ENCODE measurements at places on chromosomes 12 and 14.

GRCh38 chr12:6494258-6494743 lies 399 bp downstream of the NCAPD2 start:
- DNase-seq = no peak

GRCh38 chr12:47014474-47014873 lies 64.9 kb upstream of the PCED1B start:
- DNase-seq = no peak

- no peak for DNase-seq
Measured at GRCh38 chr14:22232486-22232885, 356.5 kb downstream of the DAD1 start.

- no peak for DNase-seq
Measured at GRCh38 chr12:52708010-52708409, 4.7 kb upstream of the KRT77 start.

DNA sequence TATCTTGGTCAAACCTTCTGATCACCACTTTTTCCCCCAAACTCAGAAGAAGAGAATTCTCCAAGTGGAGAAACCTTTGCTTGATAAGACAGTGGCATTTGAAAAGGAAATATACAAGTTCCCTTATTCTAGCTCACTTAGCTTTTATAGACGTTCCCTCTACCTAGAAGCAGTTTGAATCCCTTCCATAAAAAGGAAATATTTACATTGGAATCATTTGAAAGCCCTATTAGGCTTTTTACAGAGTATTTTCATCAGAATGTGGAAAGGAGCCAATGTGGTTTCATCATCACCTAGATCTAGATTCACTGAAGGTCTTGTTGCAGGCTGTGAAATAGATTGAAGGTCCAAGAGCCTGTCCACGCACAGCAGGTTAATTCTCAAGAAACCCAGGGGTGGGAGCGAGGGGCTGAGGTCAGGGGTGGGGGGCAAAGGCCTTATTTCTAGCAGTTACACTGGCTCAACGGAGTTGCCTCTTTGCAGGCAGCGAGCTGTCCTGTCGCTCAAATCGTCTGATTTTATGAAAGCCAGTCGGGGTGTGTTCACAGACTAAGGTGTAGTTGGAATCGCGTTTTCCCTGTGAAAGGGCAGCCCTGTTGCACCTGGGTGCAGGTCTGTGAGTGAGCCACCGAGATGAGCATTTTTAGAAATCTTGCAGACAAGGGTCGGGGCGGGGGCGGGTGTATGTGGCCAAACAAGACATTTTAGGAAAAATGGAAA lies 45.6 kb downstream of the AACS start:
- no peak for DNase-seq

GRCh38 chr14:85024931-85025330 lies 505.0 kb upstream of the FLRT2 start:
- DNase-seq = no peak

DNA sequence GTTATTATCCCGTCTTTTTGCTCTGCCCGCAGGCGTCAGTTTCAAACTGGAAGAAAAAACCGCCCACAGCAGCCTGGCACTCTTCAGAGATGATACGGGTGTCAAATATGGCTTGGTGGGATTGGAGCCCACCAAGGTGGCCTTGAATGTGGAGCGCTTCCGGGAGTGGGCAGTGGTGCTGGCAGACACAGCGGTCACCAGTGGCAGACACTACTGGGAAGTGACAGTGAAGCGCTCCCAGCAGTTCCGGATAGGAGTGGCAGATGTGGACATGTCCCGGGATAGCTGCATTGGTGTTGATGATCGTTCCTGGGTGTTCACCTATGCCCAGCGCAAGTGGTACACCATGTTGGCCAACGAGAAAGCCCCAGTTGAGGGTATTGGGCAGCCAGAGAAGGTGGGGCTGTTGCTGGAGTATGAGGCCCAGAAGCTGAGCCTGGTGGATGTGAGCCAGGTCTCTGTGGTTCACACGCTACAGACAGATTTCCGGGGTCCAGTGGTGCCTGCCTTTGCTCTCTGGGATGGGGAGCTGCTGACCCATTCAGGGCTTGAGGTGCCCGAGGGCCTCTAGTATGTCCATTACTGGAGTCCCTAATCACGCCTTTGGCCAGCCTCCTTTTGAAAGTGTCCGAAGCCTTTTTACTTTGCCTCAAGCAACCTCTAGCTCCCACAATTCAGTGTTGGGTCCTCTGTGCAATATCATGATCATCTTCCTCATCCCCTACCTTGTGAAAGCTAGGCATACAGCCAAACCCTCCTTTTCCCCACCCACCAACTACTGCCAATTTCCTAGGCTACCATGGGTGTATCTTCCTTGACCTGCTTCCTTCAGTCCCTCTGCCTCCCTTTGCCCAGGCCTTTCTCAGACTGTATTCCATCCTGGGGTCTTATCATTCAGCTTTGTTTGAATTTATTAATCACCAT lies 891 bp downstream of the SPRYD4 start:
- no peak for DNase-seq

DNA sequence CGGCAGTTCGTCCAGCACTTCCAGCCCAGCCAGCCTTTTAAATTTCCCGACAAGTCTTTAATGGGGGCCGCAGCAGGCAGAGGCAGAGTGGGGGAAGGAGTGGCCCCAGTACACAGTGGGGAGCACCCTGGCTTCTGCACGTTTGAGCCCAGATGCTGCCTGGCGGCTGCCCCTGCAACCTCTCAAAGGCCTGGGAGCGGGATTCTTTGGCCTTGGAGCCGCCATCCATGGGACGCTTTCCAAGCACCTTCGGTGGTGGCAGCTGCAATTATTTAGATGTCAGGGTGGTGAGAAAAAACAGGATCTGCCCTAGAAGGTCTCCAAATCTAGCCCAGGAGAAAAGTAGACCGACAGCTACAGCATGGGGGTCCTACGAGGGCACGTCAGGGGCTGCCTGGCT lies 46.0 kb downstream of the FAM222A start:
- DNase-seq = no peak

GRCh38 chr14:69694730-69695281 lies 72.1 kb upstream of the SRSF5 start:
- no peak for DNase-seq

GRCh38 chr12:122081083-122081696 lies 2.6 kb downstream of the MLXIP start:
- DNase-seq = no peak

DNA sequence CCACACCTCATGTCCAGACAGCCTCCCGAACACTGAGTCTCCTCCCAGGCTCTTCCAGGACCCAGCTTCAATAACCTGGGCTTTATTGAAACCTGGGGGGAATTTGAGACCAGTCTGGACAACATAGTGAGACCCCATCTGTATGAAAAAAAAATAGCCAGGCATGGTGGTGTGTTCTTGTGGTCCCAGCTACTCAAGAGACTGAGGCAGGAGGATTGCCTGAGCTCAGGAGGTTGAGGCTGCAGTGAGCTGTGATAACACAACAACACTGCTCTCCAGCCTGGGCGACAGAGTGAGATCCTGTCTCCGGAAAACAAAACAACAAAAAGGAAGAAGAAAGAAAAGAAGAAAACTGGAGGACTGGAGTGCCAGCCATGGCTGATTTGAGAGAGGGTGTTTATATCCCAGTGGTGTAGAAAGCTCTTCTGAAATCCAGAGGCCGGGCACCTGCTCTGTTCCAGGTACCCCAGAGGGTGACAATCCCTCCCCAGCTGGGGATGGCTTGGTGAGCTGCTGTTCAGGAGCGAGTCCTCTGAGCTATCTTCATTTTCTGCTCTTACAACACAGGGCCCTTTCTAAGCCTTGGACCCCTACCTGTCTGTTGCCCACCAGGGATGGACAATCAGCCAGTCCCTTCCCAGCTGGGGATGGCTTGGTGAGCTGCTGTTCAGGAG lies 6.0 kb upstream of the PGF start:
- no peak for DNase-seq

- DNase-seq = no peak
Measured at GRCh38 chr12:16324772-16325171, 22.7 kb upstream of the MGST1 start.

DNA sequence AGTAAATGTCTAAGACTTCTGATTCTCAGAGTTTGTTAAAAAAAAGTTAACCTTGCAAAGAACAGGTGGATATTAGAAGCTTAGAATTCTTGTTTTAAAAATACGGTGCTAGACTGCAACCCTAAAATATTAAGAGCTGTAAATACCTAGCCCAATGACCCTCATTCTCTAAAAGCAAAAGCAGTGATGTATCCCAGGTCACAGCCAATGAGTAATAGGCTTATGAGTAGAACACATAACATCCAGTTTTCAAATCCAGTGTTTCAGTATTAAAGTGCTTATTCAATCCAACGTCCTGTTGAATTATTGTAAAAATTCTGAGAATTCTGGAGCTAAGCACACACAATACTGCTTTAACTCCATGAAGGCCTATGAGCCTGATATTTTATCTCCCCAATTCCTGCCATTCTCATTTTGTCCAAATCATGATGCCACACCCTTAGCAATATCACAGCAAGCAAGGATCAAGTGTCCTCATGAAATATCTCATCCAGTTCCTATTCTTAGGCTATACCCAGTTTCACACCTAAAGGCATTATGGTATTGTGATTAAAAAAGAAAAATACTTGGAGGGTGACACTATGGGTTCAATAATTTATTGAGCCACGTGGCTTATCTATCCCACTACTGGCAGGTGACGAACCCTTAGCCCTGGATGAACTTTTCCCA lies 15.3 kb upstream of the ARID4A start:
- no peak for DNase-seq

- DNase-seq = no peak
Measured at GRCh38 chr12:23655112-23655511, 294.4 kb downstream of the SOX5 start.

DNA sequence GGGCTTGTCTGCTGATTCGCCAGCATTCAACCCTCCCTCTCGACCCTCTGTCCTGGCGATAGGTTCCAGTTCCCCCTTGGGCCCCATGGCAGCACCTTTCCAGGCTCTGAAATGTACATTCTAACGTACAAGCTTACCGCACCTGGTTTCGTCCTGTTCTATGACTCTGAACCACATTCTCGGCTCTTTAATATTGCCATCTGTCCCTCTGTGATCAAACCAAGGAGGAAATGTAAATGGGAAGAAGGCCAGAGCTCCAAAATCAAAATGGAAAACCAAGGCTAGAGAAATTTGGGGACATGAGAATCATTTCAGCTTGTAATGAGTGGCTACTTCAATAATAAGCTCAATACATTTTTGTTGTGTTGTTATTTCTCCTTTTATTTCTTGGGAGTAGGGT lies 117.2 kb downstream of the TTC7B start:
- DNase-seq = no peak

DNA sequence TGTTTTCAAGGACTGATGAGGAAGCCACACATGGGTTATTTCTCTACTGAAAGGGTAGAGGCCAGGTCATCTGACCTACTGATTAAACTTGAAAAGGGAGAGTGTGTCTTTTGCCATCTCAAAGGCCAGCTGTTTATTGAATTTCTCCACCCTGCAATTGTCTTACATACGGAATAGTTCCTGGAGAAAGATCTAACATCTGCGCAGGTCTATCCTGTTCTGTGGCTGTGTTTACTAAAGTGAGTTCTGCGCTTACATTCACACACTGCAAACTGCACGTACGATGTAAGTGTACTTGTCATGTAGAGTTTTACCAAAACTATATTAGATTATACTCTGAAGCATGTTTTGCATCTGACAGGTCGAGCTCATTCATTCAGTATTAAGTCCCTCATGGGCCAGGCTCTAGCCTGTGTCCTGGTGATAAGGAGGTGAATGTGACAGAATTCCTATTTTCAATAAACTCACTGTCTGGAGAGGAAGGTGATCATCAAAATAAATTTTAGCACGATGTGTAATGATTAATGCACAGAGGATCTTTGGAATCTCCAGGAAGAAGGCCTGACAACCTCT lies 96.6 kb downstream of the PRKCH start:
- DNase-seq = no peak

DNA sequence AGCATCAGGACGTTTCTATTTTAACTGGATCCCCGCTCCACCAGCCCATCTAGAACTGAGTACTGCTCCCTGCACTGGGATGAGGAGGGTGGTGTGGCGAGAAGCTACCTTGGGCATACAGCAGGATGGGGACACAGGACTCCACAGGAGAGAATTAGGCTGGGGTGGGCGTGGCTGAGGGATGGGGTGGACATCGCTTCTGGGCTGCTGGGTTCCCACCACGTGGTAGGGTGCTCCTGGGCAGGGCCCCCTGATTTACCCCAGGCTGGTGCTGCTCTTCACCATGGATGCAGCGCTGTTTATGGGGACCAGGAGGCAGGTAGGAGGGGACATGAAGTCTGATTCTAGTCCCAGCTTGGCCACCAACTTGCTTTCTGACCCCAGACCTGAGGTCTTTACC lies 41.9 kb downstream of the VDR start:
- DNase-seq = no peak

DNA sequence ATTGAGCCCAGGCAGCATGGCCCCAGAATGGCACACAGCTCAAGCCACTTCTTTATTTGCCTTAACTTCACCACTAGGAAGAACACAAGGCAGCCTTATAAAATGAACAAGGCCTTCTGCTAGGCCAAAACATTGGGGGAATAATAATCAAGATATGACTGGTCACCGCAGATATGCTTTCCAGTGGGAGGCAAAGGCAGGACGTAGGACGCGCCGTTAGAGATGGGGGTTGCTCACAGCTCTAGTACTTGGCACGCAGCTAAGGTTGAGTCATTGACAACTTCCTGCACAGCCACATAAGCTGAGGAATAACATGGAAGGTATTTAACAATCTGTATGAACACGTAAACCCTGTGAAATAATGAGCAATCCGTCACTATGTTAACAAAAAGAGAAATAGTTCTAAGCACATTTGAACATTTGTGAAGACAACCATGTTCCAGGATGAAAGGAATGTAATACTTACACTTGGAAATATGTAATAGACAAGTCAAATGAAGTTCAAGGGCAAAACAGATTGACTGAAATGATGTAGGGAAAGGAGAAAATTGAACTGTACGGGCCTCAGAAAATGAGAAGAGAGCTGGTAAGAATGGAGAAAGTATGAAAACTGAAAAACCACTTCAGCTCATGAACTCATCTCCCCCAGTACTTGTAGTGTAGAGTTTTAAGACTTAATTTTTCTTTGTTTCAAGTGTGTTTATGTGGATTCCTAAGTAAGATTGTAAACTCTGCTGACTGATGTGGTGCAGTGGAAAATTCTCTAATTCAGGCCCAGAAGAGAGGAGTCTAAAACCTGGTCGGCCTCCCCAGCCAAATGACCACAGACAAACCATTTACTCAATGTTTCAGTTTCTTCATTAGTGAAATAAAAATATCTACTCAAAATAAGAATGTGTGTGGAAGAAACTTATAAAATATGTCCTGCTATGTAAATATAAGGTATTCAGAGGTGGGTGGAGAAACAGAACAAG lies 59.3 kb upstream of the CCDC91 start:
- no peak for DNase-seq

DNA sequence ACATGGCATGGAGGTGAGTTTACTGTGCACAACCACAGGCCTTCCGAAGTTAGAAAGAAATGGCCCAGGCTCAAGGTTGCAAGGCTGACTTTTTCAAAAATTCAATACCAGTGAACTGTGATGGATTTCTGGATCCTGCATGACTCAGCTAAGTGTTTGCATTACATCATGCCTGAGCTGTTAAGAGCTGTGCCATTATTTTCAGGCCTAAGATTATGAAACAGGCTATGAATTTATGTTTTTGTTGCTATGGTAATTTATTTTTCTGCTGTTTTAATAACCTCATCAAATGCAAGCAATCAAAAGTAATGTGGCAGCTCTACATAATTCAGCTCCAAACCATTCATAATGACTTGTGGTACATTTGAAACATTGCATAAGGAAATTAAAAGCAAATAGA lies 457.7 kb upstream of the TMEM132C start:
- no peak for DNase-seq

- DNase-seq = no peak
Measured at GRCh38 chr14:61670576-61670975, 24.7 kb upstream of the HIF1A start.
